ENCODE measurements at places on chromosomes 16 and 17.

DNA sequence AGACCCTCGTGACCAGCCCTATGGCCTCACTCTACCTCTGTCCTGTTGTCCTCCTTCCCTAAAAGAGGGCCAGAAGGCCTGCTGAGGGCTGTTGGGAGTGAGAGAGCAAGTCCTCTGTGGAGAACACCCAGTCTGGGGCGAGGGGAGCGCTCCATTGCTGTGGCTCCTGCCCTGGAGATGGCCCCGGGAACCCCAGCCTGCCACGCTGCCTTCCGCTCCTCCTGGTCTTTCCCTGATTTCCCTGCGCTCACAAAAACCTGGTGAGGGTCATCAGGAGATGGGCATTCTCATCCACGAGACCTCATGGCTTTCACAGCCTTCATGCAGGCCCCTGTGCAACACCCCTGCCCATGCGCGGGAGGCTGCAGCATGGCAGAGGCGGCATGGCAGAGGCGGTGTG lies 21.2 kb downstream of the DRC3 start:
- no peak for DNase-seq

- DNase-seq: no peak
Measured at GRCh38 chr16:49781401-49781800, 74.5 kb downstream of the ZNF423 start.

DNA sequence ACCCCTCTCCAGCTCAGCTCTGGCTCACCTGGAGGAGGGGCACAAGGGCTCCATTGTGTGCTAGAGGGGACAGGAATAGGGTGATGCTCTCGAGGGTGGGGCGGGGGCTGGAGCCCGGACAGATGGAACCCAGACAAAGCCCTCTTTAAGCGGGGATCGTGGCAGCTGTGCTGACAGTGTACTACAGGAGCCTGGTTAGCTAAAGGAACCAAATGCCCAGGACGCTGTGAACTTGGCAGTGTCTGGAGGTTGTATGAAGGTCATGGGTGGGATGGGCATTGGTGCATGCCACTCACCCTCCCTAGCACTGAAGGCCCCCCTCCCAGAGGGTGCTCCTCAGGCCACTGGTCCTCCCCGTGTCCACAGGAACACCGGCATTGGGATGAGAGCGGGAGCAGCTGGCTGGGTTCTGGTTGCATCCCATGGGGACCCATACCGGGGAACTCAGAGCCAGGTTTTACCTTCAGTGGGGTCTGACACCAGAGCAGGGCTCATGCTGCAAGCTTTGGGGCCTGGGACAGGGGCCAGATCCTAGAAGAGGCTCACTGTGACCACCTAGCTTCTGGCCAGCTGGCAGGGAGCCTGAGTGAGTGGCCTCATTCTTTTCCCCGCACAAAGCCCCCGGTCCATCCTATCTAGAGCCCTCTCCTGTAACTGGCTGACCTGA lies 11.9 kb downstream of the KIF19 start:
- no peak for DNase-seq

- DNase-seq: no peak
Measured at GRCh38 chr16:2787406-2787805, at the start of gene PRSS33. TSS of gene PRSS33 (minus strand) at chr16:2787560. CDS start at chr16:2786547, 1,013 bp downstream.

GRCh38 chr16:57611181-57611580 lies 17.2 kb upstream of the ADGRG1 start:
- no peak for DNase-seq

GRCh38 chr17:43591779-43592562 lies 45.8 kb upstream of the ETV4 start:
- DNase-seq: no peak

DNA sequence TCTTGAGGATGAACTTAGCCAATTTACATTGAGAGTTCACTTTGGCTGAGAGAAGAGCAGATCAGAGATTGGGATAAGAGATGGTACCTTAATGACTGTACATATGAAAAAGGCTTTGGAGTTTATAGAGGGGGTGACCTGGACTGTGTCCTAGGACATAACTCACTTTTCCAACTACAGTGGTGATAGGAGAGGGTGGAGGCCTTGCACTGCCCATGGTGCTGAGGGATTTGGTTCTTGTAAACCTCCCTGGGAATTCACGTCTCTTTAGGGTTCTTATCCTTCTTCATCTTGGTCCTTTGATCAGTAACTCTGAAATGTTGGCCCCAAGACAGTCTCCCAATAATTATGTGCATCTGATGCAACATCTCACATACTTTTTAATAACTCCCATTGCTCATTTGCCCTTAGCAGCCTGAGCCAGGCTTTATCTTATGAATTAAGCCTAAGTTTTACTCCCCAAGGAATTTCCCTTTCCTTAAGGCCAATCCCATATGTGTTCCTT lies at the start of gene OR4D1:
Gene OR4D1 (plus strand): TSS at position 455 of the 505 bp plus-strand sequence. CDS start 6,770 bp downstream, outside the sequence.
- no peak for DNase-seq

DNA sequence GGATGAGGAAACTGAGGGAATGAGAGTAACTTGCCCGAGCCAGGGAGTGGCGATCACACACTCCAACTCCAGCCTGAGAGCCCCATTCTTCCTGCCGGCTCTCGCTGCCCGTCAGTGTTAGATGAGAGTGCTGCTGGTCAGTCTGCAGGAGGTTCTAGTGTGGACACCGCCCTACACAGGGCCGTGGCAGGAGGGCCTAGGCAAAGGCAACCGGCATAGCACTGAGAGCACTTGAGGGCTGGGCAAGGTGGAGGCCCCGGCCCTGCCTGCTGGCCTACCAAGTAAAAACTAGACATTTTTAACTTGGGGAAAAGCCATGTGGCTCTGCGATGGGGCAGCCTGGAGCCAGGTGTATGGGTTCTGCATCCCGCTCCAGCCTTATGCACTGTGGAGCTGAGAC lies 354.8 kb downstream of the SEC14L1 start:
- no peak for DNase-seq

DNA sequence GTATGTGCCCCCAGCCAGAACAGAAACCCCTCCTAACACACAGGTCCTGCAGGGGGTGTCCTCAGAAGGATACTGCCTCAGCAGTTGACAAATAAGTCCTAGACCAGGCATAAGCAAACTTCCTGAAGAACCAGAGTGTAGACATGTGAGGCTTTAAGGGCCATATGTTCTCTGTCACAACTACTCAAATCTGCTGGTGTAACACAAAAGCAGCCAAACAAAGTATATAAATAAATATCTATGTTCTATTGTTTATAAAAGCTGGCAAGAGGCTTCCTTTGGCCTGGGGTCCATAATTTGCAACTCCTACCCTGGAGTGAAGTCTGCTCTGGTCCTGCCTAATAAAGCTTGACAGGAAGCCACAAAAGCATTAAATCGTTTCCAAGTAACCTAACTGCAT lies 9.9 kb downstream of the FAM83G start:
- no peak for DNase-seq

DNA sequence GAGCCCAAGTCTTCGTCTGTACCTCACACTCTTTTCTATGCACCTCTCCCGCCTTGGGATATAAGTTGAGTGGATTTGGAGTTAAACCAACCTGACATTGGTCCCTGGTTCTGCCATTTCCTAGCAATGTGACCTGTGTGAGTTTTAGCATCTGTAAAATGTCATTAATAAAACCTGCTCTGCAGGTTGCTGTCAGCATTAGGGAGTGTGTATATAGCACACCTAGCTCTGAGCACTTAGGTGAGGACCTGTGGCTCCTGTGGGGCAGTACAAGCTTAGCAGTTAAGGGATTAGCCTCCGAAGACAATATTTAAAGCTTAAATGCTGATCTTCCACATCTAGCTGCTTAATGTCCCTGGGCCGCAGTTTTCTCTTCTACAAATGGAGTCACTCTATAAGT lies 248.0 kb downstream of the TMEM114 start:
- DNase-seq: no peak

- DNase-seq: no peak
Measured at GRCh38 chr16:31367853-31368252, 12.9 kb downstream of the ITGAX start.

GRCh38 chr17:61414141-61414935 lies 14.7 kb downstream of the TBX2 start:
- no peak for DNase-seq

GRCh38 chr16:1208239-1208830 lies 16.7 kb downstream of the TPSG1 start:
- DNase-seq: no peak

- DNase-seq: peak; percentile 88
Measured at GRCh38 chr16:3158510-3159314, 23.9 kb downstream of the ZNF213 start.

- DNase-seq: no peak
Measured at GRCh38 chr17:48561884-48562810, 16.0 kb downstream of the HOXB4 start.

GRCh38 chr16:2425008-2425518 lies 4.2 kb upstream of the CCNF start:
- DNase-seq: no peak

DNA sequence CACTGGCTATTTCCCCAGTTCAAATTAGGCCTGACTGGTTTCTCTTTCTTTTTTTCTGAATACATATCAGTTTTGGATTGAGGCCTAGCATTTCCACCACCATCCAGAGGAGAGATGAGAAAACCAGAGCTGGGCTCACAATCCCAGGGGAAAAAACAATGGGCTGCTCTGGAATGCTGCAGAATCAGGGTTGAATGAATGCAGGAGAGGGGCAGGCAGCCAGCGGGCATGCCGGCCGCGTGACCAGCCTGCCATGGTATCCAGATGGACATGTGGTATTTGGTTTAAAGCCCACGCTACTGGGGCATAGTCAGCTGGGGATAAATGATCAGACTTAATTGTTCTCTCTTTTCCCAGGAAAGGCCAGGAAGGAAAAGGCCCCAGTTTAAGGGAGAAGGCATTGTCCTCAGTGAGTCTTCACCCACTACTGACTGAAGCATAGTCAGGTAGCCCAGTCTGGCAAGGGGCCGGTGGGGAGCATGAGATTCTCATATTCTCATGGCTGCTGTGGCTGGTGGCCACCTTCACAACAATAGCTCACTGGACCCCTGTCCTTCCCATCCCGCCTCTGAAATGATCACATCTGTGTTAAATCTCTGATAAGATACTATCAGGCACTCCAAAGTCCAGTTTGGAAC lies 38.7 kb upstream of the RHOT1 start:
- DNase-seq: no peak

DNA sequence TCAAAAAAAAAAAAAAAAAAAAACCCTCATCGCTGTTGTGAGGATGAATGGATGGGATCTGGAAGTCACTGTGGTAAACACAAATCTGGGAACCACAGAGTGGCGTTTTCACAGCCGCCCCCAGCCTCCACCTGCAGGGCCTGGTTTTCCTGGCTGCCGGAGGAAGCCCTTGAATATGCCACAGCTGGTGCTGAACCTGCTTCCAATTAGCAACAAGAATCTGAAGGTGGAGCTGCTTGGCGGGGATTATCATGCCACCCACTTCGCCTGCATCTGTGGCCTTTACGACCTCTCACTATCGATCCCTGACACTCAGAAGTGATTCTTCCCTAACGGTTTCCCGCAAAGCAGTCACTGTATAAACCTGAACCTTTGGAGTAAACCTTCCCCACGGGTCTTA lies 16.1 kb downstream of the MRM3 start:
- no peak for DNase-seq

DNA sequence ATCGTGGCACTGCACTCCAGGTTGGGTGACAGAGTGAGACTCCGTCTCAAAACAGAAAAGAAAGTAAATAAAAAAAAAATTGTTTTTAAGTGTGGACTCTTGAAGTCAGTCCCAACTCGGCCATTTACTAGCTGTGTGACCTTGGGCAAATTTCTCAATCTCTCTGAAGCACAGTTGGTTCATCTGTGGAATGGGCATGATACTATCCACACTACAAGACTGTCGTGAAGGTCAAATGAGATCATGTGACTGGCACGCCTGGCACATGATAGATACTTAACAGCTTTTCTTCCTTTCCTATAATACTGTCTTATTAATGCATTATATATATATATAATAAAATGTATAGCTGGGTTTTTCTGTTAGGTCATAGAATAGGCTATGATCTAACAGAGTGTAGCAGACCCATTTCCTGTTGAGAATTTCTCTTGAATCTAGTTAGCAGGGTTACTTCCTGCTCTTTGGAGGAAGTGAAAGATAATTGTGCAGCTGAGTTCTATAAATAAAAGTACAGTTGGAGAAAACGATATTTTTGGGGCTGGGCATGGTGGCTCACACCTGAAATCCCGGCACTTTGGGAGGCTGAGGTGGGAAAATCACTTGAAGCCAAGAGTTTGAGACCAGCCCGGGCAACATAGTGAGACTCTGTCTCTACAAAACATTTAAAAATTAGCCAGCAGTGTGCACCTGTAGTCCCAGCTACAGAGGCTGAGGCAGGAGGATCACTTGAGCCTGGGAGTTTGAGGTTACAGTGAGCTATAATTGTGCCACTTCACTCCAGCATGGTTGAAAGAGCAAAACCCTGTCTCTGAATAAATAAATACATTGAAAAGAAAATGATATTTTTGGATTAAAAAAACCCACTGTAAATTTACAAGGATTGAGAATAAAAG lies 7.3 kb downstream of the MILR1 start:
- DNase-seq: no peak

DNA sequence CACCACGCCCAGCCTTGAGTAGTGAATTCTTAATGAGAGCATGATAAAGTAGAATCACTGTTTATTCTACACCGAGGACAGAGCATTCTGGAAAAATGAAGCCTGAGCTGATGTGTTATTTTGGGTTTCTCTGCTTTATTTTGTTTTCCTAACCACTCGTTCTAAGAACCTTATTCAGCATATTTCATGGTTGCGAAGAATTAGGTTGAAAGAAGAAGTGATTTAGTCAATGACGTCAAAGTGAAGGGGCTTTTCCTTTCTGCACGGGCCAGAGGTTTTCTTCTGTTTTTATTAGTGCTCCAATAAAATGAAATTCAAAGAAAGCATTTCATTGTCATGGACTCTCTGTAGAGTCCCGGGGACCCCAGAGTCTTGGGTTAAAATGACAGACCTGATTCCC lies 178.5 kb downstream of the MAF start:
- no peak for DNase-seq

GRCh38 chr17:19002805-19003542 lies 1.6 kb downstream of the FAM83G start:
- no peak for DNase-seq

DNA sequence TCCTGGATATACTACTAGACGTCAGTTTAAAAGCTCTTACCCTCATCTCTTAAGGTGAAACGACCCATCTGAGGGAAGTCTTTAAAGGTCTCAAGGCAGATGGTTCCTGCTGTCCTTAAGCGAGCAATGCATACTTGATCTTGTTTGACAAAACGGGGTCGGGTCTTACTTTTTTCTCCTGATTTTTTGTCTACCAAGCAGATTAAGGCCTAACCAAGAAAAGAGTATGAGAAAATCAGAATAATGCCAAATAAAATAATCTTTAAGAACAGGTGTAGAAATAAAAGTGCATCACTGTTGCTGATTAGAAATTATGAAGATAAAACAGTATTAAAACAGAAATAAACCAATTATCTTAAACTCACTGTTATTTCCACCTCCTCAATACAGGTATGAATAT lies 24.4 kb upstream of the RSL1D1 start:
- no peak for DNase-seq

DNA sequence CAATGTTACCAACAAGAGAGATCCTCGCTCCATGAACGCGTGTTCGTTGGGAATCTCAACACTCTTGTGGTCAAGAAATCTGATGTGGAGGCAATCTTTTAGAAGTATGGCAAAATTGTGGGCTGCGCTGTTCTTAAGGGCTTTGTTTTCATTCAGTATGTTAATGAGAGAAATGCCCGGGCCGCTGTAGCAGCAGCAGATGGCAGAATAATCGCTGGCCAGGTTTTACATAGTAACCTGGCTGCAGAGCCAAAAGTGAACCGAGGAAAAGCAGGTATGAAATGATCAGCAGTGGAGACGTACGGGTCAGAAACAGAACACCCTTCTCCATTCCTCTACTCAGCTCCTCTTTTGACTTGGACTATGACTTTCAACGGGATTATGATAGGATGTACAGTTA lies 13.3 kb downstream of the SOCS1 start:
- no peak for DNase-seq
